Mesenchymal stem cell (in vitro differentiated cells and primary cell): ENCODE measurements at places on chromosomes 16 and 17.

- peak; percentile 85 for DNase-seq
These were observed 6.4 kb downstream of the THRA start for GRCh38 chr17:40068917-40069750.

GRCh38 chr16:80792031-80792430, 12.4 kb downstream of the CDYL2 start:
- DNase-seq, result no peak

DNA sequence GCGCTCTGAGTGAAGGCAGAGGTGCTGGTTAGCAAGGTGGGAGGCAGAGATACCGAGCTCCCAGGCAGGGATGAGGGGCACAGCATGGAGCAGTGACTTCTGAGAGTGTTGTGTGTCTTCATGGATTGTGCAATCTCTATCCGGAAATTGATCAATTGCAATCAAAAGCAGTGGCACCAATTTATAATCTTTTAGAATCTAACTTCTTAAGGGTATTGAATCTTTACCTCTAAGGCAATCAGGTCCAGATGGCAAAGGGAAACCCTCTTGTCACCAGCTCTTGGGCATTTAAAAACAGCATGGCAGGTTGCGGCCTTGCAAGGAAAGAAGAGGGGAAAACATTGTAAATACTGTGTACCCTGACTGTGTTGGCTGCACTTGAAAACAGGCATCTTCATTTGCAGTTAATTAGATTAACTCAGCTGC, 58.0 kb upstream of the MRTFB start:
- DNase-seq, result no peak

DNA sequence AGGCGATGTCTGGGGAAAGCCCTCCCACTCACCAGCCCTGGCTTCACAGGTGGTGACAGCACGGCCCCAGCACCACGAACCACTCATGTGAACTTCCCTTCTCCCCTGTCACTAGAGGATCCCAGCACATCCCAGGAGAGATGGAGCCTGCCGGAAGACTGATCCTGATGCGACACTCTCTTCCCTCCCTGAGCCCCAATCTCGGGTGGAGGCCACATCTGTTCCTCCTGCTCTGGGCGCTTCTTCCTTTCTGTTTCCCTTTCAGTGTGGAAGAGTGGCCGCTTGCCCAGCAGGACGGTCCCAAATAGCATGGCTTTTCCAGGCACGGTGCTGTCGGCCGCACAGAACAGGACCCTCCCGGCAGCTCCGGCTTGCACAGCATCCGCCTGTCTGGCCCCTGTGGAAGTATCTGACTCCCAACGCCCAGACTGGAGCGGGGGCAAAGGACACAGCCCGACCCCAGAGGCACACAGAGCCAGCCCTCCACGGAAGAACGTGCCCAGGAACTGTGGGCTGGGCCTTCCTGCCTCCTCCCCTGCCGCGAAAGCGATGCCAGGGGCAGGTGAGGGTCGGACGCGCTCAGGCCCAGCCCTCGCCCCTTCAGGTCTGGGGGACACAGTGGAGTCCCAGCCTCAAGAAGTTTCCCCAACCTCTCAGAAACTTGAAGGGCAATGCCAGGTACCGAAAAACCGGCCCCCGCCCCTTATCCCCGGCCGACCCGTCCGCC, 37.6 kb downstream of the CBFA2T3 start:
- DNase-seq, result no peak

DNA sequence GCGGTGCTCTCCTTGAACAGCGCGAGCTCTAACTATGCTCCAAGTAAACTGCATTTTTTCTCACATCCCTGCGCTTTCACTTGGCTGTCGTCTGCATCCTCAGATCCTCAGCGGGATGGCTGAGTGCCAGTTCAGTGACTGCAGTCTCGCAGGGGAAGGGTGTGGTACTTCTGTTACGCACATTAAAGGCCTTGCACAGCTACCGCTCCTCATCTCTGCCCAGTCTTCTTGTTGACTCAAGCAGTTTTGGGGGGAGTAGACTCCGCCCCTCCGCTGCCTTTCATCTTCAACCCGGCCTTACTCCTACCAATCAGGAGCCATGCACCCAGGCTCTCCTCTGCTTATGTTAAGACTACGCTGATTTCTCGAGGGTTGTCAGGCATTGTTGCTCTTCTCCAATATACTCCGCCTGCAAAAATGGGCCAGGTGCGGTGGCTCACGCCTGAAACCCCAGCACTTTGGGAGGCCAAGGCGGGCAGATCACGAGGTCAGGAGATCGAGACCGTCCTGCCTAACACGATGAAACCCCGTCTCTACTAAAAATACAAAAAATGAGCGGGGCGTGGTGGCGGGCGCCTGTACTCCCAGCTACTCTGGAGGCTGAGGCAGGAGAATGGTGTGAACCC, 10.0 kb downstream of the ATP5PD start:
- no peak for DNase-seq

DNA sequence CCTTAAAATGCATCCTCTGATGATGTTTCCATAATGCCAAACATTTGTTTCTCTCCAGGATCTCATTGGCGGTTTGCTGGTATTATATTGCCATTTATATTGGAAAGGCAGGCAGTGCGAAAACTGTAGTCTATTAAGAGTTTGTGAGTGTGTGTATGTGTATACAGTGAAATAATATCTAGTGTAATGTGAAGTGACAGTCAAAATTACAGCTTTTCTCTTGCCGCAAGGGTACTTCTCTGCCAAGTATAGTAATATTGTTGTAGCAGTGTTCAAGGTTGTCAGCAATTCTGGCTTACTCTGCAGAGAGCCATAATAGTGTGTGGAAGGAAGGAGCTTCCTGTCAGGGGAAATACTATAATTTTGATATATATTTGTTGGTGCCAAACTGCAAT, 178.6 kb downstream of the WWOX start:
- DNase-seq, result no peak
